CD4-positive, alpha-beta T cell treated with Interleukin-21 for 1 hour (primary cell): ENCODE measurements at places on chromosomes 11 and 22.

GRCh38 chr11:3085052-3085451 is 27.8 kb upstream of the CARS1 start:
- DNase-seq: no peak

DNA sequence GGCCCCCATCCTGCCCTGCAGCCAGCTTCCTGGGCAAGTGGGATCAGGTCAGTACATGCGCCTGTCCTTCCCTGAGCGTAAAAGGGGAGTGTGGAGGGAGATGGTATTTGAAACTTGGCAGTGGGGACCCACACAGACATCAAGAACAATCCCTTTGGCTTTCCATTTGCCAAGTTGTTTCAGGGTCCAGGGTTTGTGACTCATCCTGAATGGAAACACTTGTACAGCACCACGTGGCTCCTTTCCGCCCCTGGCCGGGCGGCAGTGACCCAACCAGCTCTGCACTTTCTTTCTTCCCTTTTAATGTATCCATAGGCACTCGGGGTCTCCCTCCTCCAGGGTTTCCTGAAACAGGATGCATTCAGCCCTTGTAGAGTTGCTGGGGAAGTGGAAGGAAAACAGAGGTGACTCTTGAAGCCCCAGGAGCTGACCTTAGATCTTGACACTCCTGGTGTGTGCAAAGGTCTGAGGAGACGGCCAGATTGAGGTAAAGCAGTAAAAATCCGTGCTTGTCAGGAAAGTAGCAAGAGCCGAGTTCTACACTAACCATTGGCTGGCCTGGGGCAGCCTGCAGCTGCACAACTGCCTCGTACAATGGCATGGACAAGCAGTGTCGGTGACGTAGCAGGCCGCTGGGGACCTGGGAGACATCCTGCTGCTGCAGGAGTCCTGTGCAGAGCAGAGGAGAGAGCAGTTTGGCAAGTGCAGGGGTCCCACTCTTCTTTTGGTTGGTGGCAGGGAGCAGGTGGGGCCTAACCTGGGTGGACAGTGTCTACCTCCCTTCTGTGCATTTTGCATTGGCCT is 189.8 kb downstream of the SNX19 start:
- no peak for DNase-seq

- DNase-seq: peak; percentile 46
Observed at GRCh38 chr22:18156878-18157713, 7.1 kb downstream of the USP18 start.

DNA sequence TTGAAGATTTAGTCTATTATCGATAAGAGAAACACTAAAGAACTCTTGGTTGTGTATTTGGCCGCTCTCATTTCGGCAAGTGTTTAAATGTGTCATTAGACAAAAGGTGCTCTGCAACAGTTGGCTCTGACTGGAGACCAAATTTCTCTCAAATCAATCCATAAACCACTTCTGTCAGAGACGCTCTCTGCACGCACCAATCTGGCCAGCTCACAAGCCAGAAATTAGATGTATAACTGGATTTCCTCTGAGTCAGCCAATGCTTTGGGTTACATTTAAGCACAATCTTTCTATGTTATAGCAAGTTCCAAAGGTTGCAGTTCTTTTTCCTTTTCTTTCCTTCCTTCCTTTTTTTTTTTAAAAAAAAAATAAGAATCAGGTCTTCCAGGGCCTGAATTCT is 17.6 kb upstream of the PARVA start:
- DNase-seq: no peak

GRCh38 chr11:14612694-14613093 is 30.9 kb upstream of the PDE3B start:
- DNase-seq: no peak

- DNase-seq: no peak
Observed at GRCh38 chr11:95324826-95325225, 93.8 kb upstream of the SESN3 start.

- DNase-seq: no peak
Observed at GRCh38 chr22:40679964-40680818, 907 bp downstream of the MCHR1 start.

GRCh38 chr11:82529936-82530335 is 203.7 kb downstream of the FAM181B start:
- no peak for DNase-seq

GRCh38 chr22:28914201-28914600 is 30.8 kb downstream of the ZNRF3 start:
- no peak for DNase-seq

- peak; percentile 34 for DNase-seq
Observed at GRCh38 chr11:43419460-43419859, 60.7 kb downstream of the TTC17 start.

DNA sequence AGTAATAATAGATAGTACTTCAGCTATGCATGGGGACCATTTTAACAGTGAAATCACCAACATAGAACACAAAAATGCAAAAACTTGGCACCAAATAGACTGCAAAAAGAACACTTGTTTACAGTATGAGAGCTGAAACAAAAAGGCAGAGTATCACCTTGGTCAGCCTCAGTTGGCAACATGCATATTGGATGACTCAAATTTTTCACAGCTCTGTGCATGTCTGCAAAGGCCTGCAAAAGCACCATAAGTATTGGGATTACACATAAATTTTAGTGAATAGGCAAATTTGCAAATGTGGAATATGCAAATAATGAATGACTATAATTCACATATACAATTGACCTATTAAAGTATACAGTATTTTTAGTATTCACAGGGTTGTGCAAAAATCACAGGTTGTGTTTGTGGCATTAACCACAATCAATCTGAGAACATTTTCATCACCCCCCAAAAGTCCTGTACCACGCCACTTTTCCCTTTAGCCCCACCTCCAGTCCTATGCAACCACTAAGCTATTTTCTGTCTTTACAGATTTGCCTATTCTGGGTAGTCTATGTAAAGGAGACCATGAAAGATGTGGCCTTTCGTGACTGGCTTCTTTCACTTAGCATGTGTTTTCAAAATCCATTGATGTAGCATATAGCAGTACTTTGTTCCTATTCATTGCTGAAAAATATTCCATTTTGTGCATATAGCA is 47.2 kb downstream of the CCDC15 start:
- DNase-seq: no peak

DNA sequence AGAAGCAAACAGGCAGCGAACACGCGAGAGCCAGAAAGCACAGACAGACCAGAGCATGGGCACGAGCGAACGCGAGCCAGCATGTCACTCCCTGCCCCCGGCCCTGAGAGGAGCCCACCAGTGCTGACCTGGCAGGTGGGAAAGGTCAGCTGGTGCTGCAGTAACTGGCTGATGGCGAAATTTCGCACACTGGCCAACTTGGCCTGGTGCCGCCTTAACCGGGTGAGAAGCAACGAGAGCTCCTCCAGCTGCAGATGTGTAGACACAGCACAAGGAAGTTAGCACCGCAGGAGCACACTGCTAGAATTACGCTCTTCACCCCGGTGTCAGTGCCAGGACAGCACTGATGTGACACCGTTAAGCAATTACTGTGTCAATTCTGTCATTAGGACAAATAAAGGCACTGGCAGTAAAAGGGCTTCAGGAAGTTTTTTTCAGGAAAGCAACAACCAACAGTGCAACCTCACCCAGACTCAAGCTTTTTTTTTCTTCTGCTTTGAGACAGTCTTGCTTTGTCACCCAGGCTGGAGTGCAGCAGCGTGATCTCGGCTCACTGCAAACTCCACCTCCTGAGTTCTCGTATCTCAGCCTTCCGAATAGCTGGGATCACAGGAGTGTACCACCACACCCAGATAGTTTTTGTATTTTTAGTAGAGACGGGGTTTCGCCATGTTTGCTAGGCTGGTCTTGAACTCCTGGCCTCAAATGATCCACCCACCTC is 76.8 kb downstream of the C11orf58 start:
- no peak for DNase-seq

GRCh38 chr22:48981371-48982061 is 846.2 kb downstream of the BRD1 start:
- no peak for DNase-seq

- DNase-seq: no peak
Observed at GRCh38 chr11:38594895-38595294, 1996.9 kb upstream of the RAG2 start.

GRCh38 chr11:22392561-22392960 is 54.4 kb downstream of the SLC17A6 start:
- no peak for DNase-seq

GRCh38 chr11:70595452-70595851 is 197.1 kb downstream of the CTTN start:
- no peak for DNase-seq

DNA sequence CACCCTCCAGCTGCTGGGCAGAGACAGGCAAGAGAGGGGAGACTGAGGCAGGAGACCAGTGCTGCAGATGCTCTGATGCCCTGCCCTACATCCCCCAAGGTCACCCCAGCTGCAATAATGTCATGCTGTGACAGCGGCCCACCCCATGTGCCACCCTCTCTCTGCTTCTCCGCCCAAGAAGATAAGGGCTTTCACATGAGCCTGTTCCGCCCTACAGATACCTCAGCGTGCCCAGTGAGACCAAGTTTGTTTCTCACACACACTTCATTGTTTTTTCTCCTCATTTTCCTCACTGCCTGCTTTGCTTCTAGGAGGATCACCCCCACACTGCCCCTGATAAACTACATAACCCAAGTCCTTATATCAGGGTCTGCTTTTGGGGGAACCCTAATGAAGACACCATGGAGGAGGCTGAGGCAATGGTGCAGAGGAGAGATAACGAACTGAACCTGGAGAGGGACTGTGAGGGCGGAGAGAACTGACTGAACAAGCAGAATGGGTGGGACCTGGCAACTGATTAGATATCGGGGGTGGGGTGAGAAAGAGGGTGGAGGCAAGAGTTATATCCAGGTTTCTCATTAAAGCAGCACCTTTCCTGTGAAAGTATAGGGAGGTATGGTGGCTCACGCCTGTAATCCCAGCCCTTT is 37.5 kb upstream of the TSKU start:
- no peak for DNase-seq

GRCh38 chr11:207863-208180 is 314 bp downstream of the RIC8A start:
- DNase-seq: no peak

GRCh38 chr11:120339394-120339890 is 3.2 kb downstream of the ARHGEF12 start:
- no peak for DNase-seq

DNA sequence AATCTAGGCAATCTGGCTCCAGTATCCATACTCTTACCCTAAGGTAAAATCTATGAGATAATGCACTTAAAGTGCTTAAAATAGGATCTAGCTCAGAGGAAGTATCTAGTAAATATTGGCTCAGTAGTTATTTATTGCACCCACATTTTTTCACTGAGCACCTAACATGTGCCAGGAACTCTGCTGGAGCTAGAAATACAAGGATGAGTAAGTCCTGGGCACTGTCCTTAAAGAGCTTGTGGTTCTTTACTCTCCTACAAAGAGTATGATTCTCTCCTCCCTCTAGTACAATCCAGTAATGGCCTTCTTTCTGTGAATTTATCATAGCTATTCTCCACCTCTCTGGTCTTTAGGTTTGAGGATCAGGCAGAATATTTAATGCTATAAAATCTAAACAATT is 59.2 kb downstream of the DEUP1 start:
- no peak for DNase-seq

- no peak for DNase-seq
Observed at GRCh38 chr22:45769569-45770210, 98.1 kb downstream of the ATXN10 start.

DNA sequence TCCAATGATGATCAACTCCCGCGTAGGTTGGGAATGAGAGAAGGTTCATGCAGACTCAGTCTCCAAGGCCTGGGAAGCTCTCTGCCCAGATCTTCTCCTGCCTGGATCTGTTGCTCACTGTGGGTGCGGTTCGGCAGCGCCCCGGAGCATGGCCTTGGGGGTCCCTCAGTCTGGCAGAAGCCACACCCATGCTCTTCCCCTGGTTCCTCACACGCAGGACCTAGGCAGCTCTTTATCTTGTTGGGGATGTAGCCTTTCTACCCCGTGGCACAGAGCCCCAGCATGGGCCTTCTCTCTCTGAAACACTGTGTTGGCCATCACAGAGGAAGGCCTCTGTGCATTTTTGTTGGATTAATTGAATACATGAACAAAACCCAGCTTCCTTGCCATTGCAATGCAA is 1461.6 kb downstream of the BRD1 start:
- no peak for DNase-seq

DNA sequence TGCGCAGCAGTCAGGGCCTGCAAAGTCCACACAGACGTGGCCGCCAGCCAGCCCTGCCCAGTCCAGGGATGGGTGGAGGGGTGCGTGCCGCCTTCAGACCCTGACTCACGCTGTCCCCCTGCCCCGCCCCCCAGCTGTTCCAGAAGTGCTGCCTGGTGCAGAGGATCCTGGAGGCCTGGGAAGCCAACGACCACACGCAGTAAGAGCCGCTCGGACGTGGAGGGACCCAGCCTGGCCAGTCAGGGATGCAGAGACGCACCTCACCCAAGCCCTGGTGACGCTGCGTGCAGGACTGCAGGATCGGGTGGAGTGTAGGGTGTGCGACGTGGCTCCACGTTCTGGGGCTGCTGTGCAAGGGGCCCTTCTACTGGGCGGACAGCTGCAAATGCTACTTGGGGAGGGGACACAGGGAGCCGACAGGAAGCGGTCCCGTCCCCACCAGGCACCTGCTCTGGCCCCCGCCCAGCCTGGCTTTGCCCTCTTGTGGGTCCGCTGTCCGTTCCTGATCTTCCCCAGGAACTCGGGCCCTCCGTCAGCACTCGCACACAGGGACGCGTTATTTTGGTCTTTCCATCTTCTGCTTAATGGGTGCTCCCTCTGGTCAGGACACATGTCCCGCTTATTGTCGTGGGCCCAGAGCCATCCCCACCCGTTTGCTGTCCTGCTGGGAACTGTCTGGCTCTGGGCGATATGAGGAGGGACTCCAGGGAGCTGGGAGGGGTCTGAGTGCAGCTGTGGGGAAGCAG is 42.5 kb downstream of the SBF1 start:
- DNase-seq: no peak

- no peak for DNase-seq
Observed at GRCh38 chr11:119100246-119100970, 1.2 kb downstream of the DPAGT1 start.

DNA sequence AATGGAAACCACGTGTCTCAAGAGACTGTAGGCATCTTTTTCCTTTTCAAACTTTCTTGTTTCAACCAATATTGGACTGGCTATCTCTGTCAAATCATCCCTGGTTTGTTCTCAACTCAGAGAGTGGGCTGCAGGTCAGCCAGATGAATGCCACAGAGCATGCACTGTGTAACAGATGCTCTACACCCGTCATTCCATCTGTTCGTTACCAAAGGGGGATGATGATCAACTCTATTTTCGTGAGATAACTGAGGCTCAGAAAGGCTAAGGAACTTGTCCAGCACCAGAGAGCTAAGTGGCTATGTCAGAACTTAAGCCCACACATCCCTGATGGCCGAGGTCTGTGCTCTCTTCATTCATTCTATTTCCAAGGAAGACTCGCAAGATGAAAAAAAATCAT is 42.1 kb downstream of the SLC1A2 start:
- DNase-seq: no peak

- no peak for DNase-seq
Observed at GRCh38 chr11:32233276-32233675, 142.4 kb downstream of the RCN1 start.

- DNase-seq: peak; percentile 57
Observed at GRCh38 chr11:77547863-77548551, 41.7 kb upstream of the AQP11 start.

DNA sequence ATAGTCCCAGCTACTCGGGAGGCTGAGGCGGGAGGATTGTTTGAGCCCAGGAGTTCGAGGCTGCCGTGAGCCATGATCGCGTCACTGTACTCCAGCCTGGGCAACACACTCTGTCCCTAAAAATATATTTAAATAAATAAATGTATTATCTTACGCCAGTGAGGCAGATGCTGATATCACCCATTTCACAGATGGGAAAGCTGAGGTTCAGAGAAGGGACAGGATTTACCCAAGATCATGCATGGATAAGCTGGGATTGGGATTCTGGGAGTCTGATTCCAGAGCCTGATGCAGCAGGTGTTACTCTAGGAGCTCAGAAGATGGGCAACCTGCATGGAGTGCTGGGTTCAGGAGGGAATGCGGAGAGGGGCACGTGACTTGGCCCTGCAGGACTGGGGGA is 17.8 kb downstream of the SGSM1 start:
- no peak for DNase-seq
